RPMI8226 (cell line): ENCODE measurements at places on chromosomes 13 and 19.

- no peak for DNase-seq
Observed at GRCh38 chr19:13082192-13083007, 20.3 kb downstream of the LYL1 start.

DNA sequence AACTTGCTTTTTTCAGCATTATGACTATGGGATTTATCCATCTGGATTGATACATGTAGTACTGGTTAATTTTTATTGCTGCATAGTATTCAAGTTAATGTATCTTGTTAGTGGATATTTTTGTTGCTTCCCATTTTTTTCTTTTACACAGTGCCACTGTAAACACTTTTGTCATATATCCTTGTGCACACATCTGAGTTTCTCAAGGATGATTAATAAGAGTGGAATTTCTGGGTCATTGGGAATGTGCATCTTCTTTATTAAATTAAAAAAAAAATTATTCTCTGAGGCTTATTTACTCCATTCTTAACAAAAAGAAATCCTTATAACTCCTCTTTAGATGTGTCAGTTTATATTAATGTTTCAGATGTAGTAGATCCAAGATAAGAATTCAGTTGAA, 27.3 kb downstream of the B3GLCT start:
- no peak for DNase-seq

DNA sequence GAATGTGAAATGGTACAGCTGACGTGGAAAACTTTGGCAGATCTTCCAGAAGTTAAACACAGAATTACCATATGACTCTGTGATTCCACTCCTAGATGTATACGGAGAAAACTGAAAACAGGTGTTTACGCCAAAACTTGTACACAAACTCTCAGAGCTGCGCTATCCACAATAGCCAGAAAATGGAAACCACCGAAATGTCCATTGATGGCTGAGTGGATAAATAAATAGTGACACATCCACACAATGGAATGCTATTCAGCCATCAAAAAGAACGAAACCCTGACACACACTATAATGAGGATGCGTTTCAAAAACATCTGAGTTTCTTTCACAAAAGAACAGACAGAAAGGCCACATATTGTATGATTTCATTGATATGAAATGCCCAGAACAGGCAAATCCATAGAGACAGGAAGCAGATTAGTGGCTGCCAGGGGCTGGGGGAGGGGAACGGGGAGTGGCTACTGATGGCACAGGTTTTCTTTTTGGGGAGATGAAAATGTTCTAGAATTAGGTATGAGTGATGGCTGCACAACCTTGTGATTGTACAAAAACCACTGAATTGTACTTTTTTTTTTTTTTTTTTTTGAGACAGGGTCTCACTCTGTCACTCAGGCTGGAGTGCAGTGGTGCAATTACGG, 33.0 kb downstream of the IL12RB1 start:
- DNase-seq = no peak

DNA sequence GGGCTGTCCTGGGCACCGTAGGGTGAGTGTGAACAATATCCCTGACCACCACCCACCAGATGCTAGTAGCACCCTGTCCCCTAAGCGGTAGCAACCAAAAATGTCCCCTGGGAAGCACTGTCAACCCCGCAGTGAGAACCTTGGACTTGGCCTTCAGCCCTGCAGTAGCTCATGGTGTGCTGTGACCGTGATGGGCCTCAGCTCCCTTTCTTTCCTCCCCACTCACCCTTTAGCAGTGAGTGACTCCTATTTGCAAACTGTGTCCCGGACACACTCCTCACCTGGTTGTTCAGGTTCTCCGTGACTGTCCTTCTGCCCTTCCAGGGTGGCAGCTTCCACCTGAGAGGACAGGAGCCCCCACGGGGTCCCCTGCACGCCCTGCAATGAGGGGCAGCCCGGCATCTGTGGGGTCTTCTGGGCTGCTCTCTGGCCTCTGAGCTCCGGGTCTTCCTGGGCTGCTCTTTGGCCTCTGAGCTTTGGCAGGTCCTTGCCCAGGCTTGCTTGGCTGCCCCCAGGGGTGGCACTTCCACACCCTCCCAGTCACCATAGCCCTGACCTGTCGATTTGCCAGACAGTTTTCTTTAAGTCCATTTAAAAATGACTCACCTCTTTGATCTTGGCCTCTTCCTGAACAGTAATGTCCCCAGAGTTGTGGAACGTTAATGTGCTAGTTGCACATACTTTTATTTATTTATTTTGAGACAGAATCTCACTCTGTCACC, 3.8 kb downstream of the KDM4B start:
- DNase-seq = no peak

DNA sequence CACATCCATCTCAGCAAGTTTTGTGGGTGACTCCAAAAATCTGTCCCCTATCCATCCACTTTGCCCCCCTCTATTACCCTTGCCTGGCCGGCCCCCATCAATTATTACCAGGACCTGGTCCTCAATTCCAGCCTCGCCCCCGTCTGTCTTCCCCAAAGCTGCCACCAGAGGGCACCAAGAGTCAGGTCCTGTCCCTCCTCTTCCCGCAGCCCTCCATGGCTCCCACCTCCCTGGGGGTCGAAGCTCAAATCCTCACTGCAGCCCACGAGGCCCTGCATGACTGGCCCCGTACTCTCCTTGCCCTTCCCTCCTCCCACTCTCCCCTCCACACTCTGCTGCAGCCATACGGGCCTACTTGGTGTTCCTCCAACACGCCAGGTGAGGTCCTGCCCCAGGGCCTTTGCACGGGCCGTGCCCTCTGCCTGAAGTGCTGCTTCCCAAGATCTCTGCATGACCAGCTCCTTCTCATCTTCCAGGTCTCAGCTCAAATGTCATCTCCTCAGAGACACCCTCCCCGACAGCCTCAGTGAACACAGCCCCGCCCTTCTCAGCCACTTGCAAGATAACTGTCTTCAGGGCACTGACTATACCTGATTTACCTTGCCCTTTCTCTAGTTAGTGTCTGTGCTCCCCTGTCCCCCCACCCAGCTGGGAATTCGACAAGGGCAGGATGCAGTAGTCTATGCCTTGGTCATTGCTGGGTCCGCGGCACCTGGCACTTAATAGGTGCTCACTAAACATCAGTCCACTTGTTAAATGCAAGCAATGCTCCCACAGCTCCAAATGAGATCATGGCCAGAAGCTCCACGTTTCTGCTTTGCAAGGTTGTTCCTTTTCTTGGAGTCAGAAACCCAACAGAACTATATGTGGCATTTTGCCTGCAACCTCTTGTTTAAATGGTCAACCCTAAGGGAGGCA, 16.8 kb upstream of the SEMA6B start:
- DNase-seq = peak; percentile 62
